Activated CD8-positive, alpha-beta T cell treated with anti-CD3 and anti-CD28 coated beads, Interleukin-2, amount 10 ng/mL, durations not matched to agents 7 days and 5 days (primary cell): ENCODE measurements at places on chromosomes 6 and 20. TPM values are rescaled to one million over a fixed set of nuclear protein-coding genes. Genes with fewer than 3 reads are reported as not detected.

DNA sequence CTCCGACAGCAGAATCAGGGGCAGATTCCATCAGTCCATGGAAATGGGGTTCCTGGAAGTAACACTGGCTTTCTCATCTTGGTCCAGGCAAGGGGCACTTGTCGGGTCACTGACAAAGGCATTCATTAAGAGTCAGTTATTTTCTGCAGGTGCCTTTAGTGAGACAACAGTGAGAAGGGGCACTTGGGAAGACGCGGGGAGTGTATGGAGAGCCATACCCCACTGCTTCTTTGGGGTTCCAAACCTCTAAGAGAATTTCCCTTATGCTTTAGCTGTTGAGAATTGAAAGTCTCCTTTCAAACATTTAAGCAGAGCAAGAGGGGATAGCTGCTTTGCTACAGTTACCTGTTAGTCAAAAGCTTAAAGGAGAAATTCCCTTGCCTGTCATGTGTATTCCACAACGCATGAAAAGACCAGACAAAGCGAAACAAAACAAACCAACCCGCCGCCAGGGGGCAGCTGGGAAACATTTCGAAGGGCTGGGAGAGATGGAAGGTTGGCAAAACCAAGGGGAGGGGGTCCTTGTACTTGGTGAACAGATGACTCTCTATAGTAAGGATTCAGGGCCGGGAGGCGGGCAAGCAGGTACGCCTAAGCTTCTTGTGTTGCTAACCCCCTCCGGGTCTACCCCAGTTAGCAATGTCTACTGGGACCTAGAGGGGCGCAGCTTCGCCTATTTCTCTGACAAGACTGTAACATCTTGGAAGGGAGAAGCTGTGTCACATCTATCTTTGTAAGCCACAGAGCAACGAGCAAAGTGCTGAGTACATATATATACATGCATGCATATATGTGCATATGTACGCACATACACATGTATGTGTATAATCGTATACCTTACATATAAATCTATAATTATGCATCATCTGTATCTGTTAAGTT, 474.9 kb upstream of the AGPAT4 start:
- peak; percentile 26 for DNase-seq

SESN1 gene
- 23.1 TPM for total RNA-seq

RAB32 gene
- 0.21 TPM for total RNA-seq

DNA sequence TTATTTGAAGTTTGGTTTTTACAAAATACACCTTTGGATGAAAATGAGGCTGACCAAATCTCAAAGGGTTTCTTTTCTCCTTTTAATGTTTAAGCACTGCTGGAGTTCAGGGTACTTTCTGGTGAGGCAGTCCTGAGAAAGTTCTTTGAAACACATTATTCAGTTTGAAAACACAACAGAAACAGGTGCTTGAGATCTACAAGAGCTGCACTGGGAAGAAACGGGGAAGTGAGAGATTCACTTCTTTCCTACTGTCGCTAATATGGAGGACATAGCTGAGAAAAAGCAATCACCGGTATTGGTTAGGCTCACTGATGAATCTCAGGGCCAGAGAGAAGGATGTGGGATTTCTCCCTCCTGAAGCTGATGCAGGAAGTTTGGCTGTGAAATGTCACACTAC, 22.9 kb upstream of the TMEM170B start:
- DNase-seq = no peak

DNA sequence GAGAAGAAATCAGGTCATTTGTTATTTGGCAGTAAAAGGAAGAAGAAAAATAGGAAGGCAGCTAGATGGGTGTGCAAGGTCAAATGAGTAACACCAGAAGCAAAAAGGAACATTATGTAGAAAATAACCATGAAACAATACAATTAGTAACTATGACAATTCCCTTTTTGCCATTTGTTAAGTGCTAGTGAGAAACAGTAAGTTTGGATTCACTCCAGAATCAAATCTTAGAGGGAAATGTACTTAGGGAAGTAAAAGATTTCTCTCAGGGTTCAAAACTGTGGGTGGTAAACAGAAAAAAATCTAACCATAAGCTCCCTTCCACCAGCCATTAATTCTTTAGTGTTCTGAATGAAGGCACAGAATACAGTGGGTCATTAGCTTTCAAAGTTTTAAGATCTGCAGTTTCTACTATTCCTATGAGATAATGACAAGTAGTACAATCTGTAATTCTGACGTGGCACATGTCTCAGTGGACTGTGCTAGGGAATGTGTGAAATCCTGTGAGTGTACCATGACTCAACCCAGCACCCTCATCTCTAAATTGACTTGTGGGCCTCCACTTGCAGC, 17.1 kb downstream of the REPS1 start:
- DNase-seq = no peak

ABHD16B gene
- not detected for total RNA-seq

DNA sequence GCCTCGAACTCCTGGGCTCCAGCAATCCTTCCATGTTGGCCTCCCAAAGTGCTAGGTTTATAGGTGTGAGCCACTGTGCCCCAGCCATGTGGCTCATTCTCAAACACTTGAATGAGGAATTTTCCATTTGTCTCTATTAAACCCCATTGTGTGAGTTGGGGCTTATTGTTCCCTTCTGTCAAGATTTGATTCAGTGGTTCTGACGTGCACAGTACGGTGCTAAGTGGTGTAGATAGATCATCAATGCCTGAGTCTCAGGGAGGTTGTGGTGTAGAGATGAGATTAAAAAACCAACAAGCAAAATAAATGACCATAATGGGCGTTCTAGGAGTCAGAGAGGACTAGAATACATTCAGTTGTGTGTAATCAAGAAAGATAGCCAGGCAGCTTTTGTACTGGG, 335.6 kb downstream of the PRL start:
- DNase-seq = no peak

GRCh38 chr6:165883851-165884640, 221.0 kb upstream of the PDE10A start:
- DNase-seq = no peak

GRCh38 chr20:29689411-29690225, 1567.8 kb upstream of the DEFB115 start:
- DNase-seq = peak; percentile 68

GRCh38 chr20:60009826-60010616, 51.8 kb downstream of the CDH26 start:
- DNase-seq = no peak

DNA sequence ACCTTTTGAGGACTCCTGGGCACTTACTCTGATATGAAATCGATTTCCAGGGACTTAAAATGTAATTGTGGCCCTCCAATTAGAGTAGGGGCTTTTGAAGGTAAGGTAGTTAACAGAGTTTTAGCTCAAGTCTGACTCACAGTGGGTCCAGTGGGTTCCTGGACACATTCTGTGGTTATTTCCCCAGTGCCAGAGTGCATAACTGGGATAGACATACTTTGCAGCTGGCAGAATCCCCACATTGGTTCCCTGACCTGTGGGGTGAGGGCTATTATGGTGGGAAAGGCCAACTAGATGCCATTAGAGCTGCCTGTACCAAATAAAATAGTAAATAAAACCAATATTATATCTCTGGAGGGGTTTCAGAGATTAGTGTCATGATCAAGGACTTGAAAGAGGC, 243.8 kb upstream of the EPHA7 start:
- DNase-seq = no peak

GRCh38 chr6:92122746-92123145, 1296.6 kb downstream of the EPHA7 start:
- DNase-seq = no peak

- DNase-seq = no peak
Measured at GRCh38 chr20:25336561-25337422, 53.8 kb downstream of the ABHD12 start.

DNA sequence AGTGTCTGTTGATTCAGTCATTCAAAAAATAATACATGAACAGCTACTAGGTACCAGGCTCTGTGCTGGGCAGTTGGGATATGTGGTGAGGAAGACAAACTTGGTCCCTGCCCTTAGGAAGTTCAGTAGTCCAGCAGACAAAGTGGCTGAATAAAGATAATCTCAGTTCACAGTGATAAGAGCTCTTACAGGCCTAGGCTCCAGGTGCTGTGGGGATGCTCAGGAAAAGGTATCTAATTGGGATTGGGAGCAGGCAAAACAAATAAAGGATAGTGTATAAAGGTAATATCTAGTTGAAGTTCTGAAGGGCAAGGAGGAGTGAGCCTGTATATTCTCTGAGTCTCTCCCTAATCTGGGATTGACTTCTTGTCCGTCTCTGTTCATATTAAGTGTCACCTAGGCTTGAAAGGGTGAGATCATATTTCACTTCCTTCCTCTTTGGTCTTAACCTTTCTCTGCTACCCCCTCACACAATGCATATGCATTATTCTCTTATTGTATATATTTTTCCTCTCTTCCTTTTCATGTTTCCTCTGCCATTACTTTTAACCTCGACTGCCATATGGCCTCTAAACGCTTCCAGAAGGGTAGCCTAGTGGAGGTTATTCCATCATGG, 13.5 kb downstream of the PTPN1 start:
- no peak for DNase-seq

DNA sequence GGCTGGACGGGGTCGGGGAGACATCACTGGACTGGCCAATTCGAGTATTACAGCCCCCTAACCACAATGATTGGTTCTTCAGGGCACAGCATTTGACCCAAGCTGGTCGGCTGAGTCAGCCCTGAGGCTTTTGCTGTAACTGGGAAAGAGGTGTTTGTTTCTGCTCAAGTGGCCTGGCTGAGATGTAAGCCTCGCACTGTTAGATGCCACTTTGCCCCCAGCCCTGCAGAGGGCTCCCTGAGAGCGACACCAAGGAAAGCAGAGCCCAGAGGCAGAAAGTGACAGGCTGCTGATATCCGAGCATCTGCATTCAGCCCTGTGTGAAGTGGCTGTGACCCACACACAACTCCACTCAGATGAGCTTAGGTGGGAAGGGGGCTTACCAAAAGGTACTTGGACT, 19.4 kb downstream of the ERGIC3 start:
- no peak for DNase-seq

DNA sequence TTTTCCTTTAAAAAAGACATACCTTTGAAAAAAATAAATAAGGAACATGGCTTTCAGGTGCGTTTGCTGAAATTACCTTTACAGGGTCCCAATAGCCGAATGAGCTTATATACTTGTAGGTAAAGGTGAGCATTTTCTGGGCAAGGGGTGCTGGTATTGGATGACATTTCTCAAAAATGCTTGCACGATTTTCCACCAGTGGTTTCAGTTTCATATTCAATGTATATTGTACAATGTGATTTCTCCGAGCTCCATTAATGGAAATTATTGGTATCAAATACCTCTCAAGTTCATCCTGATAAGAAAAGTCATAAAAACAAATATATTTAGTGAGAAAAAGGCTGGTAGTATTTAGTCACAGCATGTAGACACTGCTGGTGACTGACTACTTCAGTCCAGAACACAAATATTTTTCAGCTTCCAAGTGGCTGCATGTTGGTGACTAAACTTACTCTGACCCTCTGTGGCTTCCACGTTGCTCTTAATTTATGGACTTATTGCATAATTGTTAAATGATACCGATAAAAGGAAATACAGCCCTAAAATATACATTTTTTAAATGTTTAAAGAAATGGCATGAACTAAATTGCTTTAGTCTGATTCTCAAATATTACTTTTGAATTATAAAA, 32.9 kb upstream of the ZBTB24 start:
- peak; percentile 39 for DNase-seq

- no peak for DNase-seq
Measured at GRCh38 chr20:60591172-60591799, 633.1 kb downstream of the CDH26 start.

DNA sequence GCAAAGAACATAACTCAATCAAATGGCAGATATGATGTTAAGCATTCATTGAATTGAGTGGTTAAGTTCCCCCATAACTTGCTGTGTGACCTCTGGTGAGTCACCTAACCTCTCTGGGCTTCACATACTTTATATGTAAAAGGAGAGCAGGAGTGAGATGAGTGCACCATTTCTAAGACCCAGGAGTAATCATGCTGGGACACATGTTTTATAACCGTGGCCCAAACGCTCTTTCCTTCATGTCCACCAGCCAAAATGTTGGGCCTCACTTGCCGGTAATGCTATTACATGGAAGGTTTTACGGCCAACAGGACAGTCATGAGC, 40.3 kb upstream of the CCDC167 start:
- no peak for DNase-seq

DDX43 gene
- total RNA-seq = 1.2 TPM

BHLHE23 gene
- not detected for total RNA-seq

- no peak for DNase-seq
Measured at GRCh38 chr6:164098857-164099267, 684.3 kb downstream of the QKI start.

DNA sequence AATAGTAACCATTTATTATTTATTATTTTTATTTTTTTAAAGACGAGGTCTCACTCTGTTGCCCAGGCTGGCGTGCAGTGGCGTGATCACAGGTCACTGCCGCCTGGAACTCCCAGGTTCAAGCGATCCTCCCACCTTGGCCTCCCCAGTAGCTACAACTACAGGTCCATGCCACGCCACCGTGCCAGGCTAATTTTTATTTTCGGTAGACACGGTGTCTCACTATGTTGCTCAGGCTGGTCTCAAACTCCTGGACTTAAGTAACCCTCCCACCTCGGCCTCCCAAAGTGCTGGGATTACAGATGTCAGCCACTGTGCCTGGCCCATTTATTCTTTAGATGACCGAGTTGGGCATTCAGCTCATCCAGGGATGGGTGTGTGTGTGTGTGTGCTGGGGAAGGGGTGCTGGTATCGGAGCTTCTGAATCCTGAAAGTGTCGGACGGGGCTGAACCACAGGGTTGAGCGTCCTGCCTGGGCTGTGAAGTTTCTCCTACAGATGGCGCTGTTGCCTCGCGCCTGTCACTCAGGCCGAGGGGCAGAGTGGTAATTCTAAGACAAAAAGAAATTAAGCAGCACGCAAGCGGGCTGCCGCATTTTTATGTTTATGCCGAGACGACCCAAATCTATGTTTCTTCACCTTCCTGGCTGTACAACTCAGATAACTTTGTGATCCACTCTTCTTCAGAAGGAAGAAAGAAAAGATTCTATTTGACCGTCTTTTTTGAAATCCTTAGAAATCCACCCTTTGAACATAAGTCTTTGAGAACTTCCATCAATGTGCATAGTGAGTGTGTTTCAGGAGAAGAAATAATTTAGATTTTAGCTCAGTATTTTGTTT, 252.8 kb downstream of the CDH26 start:
- DNase-seq = peak; percentile 71

GRCh38 chr6:150874179-150874578, 8.7 kb downstream of the MTHFD1L start:
- no peak for DNase-seq

DNA sequence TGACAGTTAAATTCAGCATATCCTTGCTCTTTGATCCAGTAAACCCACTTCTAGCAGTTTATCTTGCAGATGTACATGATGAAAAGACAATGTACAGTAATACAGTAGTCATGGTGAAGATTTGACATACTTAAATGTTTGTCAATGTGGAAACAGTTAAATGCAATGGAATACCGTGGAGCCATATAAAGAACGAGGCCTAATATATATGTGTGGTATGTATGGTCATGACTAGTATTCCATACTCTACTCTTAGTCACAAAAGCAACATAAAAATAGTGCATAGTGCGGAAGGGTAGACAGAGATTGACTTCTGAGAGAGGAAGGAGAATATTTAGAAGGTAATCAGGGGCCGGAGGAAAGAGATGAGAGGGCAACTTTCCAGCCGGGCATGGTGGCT, 70.7 kb upstream of the ARMC2 start:
- peak; percentile 1 for DNase-seq
